ENCODE measurements at places on chromosomes 6 and 20.
A peak's percentile ranks its signal among the peaks of the same experiment; 100 is the strongest.

DNA sequence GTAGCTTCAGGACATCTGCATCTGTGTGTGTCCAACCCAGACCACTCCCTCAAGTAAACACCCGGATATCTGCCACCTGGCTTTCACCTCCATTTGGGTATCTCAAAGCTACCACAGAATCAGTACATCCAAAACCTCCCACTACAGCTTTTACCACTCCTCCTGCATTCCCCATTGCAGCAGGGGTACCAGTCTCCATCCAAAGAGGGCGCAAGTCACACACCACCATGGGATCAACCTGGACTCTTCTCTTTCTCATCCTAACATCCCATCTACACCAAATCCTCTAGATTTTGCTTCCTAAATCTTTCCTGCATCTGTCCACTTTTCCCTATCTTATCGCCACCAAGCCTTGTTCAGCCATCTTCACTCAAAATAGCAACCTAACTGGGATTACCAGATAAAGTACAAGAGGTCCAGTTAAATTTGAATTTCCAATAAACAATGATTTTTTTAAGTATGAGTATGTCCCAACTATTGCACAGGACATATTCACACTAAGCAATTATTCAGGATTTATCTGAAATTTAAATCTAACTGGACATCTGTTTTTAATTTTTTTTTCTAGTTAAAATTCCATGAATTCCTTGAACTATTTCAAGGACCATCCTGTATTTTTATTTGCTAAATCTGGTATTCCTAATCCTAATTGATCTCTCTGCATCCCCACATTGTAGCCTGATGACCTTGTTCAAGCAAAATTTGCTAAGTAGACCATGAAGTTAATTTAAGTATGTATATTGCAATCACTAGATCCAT, 164.3 kb upstream of the MLN start:
- DNase-seq = no peak

GRCh38 chr20:63178889-63179686, 36.8 kb downstream of the YTHDF1 start:
- peak; percentile 60 for DNase-seq

DNA sequence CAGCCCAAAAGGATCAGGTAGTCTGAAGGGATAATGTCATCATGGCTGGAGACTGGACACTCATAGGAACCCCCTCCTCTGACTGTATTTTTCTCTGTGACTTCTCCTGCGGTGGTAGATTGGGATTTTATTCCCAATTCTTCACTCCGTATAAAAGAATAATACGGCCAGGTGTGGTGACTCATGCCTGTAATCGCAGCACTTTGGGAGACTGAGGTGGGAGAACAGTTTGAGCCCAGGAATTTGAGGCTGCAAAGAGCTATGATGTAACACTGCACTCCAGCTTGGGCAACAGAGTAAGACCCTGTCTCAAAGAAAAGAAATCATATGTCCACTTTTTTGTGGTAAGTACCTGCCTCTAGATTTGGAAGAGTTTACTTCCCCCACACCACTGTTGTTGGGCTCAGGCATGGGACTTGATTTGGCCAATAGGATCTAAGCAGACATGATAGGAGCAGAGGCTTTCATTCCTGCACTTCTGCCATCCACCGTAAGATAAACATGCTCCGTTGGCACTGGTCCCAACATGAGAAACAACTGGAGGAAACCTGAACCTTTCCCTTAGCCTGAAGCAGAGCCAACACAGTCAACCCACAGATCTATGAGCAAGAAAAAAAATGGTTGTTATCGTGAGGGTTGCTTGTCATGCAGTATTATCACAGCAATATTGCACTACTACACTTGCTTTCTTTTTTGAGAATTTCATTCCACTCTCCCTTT, 82.0 kb downstream of the JPH2 start:
- DNase-seq = no peak

- DNase-seq = no peak
Observed at GRCh38 chr6:116449565-116449964, 11.6 kb upstream of the CALHM6 start.

DNA sequence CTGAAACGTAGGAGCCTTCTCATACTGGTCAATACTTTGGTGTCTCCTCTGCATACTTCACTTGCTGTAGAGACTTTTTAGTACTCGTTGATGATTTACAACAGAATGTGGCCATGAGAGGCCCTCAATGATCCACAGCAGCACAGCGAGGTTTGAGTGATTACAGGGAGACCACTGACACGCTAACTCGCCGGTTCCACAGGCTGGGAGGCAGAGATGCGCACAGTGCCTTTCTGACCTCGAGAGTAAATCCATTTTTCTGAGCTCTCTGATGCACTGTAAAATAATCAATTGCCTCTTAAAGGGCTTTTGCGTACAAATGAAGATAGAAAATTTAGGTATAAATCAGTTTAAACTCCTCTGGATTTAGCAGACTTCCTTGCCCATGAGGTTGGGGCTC, 56.2 kb upstream of the TBC1D7 start:
- DNase-seq = no peak

DNA sequence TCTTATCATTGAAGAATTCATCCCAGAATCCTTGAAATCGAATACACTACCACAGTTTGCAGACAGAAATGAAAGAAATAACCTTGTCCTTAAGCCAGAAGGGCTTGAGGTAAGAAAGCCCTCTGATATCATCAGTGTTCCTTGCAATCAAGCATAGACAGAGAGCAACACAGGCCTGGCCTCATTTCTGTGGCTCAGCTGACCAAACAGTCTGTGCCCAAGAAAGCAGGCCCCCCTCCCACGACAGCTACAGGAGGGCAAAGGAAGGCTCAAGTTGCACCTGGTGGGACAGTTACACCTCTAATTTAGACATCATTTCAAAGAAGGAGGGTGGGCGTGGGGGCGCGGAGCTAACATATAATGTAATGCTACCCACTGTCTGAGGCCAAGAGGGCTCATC, 21.6 kb downstream of the KIF16B start:
- no peak for DNase-seq

GRCh38 chr6:167328086-167328485, 3.2 kb downstream of the TTLL2 start:
- DNase-seq = no peak

- no peak for DNase-seq
Observed at GRCh38 chr6:39206250-39206721, 23.0 kb downstream of the KCNK5 start.

GRCh38 chr6:43627008-43627825, 1.8 kb downstream of the GTPBP2 start:
- DNase-seq = no peak

- DNase-seq = no peak
Observed at GRCh38 chr6:152380351-152380767, 256.8 kb downstream of the SYNE1 start.
